ENCODE measurements at places on chromosomes 6 and 20.

GRCh38 chr20:51326201-51326819 lies 216.2 kb downstream of the NFATC2 start:
- peak; percentile 20 for DNase-seq

- DNase-seq, result no peak
Measured at GRCh38 chr6:10610289-10610688, 84.1 kb downstream of the C6orf52 start.

- DNase-seq, result no peak
Measured at GRCh38 chr20:61659246-61659993, 406.3 kb downstream of the TAF4 start.

DNA sequence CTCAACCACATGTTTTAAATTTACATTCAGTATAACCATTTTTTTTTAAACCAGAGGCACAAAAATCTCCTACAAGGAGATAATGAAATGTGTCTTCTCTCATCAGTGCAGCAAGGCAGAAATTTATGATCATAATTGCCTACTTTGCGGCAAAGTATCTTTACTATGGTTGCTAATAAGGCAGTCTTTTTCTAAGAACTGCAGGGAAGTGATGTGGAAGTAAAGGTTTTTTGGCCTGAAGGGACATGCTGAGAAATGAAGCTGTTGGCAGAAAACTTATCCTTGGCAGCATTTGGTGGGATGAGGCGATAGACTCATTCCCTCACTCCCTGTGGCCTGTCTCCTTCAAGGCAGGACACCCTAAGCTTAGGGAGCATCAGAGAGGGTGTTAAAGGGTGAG lies 48.7 kb downstream of the SCGN start:
- DNase-seq, result no peak

DNA sequence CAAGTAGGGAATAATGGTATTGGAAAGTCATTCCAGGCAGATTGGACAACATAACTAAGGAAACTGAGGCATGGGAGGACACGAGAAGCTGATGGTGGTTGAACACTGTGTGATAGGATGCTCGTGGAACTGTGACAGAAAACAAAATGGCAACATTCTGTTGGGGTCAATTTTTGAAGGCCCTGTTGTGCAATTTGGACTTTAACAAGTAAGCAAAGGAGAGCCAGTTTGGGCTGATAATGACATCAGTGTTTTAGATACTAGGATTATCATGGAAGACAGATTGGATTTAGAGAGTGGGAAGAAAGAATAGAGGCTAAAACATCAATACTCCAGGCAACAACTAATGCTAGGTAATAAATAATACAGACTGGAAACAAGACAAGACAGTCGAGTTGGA lies 53.1 kb downstream of the PRKN start:
- no peak for DNase-seq

GRCh38 chr6:143187238-143187923 lies 126.7 kb downstream of the AIG1 start:
- no peak for DNase-seq

DNA sequence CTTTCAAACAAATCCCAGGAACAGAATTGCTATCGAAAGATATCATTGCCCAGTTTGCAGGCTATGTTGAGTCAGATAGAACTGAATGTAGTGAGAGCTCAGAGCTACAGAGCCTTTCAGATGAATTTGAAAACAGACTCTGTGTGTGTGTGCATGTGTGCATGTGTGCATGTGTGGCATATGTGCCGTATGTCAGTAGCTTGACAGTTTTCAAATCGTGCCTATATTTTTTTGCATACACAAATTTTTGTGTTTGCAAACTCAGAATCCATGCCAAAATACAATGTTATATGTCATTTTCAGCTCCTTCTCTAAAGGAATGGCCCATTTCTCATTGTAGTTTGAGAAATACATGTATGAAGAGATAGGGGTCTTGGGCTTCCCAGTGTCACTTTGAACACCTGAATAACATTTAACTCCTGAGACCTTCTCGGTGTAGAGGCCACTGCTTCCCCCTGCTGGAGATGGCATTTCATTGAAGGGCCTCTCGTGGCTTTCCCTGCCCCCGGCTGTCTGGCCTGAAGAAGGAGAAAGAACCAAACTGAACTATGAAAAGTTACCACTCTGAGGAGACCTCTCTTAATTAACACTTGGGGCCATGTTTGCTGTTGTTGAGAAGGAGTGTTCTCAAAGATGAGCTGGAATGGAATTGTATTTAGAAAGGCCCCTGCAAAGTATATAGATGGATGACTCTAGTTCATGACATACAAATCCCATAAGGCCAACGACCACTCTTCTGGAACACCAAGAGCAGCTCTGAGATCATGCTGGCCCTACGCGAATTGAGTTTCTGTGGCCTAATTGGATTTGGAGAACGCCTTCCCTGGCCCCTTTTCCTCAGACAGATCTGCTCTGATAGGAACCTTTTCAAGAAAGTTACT lies 58.7 kb downstream of the VAPB start:
- DNase-seq, result peak; percentile 10

GRCh38 chr6:8679823-8680222 lies 244.5 kb upstream of the SLC35B3 start:
- no peak for DNase-seq

- no peak for DNase-seq
Measured at GRCh38 chr6:42390228-42390934, 61.3 kb downstream of the TRERF1 start.

DNA sequence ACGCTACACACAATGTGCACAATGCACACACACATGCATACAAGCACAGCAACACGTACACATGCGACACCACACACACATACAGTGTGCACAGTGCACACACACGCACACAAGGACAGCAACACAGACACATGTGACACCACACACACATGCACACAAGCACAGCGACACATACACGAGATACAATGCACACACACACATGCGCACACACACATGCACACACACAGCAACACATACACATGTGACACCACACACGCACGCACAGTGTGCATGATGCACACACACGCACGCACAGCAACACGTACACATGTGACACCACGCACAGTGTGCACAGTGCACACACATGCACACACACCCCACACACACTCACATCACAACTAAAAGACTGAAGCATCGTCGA lies 327.3 kb downstream of the THBS2 start:
- no peak for DNase-seq

- no peak for DNase-seq
Measured at GRCh38 chr6:163148451-163149278, 265.9 kb upstream of the QKI start.

- no peak for DNase-seq
Measured at GRCh38 chr20:35238170-35238569, 11.7 kb downstream of the MMP24 start.

DNA sequence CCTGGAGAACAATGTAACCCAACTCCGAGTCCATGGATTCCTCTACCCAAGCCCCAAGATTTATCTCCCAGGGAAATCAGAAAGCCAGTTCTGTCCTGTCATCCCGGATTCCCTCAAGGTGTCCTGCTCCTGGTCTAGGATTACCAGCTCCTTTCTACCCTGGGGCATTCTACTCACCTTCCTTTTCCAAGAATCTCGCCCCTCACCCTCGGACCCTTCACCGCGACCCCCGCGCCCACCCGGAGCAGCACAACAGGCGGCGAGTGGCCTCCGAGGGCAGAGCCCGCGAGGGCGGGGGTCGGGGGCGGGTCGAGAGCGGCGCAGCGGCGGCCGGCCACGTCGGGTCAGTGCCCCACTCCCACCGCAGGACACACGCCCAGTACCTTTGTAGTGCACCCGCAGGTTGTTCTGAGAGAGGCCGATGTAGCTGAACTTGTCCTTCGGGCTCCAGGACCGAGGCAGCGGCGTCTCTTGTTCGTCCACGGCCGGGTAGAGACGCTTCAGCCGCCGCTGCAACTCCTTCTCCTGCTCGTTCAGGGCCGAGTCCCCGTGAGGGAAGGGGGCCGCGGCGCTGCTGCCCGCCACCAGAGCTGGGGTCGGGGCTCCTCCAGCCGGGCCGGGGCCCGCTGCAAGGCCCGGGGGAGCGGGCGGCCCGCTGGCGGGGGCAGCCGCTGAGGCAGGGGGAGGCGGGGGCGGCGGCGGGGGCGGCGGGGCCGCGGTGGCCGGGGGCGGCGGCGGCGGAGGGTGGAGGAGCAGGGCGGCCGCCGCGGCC lies 897 bp downstream of the RANBP9 start:
- DNase-seq, result peak; percentile 2

DNA sequence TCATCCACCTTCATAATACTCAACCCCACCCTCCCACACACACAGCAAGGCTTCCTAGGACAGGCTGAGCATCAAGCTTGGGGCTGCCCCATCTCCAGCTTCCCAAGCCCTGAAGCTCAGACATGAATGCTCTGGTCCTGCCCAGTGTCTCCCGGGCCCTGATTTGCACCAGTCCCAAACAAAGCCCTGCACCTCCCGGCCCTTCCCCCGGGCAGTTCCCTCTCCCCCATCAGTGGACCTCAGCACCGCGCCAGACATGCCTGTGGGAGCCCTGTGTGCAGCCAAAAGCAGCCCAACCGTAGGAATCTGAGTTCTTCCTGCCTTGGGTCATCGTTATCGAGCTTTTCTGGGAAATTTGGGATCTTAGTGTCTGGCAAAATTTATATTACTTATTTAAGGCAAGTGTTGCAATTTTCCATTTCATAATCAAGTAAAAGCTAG lies 63.5 kb downstream of the THBS2 start:
- no peak for DNase-seq

DNA sequence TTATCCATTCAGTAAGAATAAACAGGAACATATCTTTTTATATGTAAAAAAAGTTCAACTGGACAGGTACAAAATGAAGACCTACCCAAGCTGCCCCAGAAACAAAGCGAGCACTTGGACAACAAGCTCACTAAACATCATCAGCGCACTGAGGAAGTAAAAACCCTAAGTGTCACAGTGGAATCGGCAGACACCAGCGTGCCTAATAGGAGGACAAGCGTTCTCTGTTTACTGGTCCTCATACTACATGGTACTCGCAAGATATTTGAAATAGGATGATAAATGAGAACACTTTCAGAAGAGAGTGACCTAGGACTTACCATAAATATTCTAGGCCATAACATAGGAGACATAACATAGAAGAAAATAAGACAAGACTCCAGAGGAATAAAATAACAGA lies 18.2 kb downstream of the MAP7 start:
- no peak for DNase-seq

DNA sequence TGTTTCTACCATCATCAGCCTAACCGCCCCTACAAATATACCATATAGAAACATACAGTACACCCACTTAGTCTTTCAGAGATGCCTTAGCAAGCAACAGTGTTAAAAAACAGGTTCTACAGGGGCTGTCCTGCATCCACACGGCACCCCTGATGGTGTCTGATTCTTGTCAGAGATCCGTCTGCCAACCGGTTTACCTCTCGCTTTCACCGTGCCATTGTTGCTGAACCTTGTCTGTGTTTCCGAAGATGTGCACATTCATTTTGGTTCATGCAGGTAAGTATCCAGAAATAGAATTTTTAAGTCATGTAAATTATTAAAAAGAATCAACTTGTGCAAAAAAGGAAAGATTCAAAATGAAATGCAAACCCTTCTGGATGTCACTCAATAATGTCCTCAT lies 52.9 kb downstream of the EPHA7 start:
- no peak for DNase-seq

GRCh38 chr6:168524571-168525001 lies 83.6 kb downstream of the SMOC2 start:
- DNase-seq, result no peak

DNA sequence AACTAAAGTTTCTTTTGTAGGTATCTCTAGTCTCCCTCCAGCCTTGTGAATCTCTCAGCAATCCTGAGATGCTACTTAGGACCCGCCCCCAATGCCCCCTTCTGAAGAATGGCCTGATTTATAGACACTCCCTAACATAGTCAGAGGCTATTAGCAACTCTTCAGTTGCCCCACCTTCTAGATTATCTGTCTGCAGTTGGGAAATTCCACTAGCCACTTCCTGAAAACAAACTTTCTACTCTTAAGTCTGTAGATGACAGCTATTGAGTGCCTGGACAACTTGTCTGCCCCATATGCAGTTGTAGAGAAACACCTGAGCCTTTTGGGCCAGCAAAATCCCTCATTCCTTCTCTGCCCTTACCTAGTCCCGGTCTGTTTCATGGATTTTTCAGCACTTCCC lies 188.2 kb upstream of the PREP start:
- no peak for DNase-seq

DNA sequence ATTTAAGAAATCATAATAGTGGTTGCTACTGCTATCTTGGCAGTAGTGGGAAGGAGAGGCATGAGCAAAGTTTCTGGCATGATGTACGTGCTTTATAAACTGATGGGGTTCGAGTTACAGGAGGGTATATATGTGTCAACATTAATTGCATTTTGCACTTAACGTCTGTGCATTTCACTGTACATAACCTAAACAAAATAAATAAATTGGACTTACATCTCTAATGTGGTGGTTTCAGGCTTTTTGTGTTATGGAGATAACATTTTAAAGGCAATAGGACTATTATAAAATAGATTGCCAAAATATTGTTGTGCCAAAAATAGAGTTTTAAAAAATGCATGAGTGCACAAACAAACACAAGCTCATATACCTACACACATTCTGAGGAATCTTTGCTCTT lies 1001.1 kb upstream of the GJE1 start:
- DNase-seq, result no peak

DNA sequence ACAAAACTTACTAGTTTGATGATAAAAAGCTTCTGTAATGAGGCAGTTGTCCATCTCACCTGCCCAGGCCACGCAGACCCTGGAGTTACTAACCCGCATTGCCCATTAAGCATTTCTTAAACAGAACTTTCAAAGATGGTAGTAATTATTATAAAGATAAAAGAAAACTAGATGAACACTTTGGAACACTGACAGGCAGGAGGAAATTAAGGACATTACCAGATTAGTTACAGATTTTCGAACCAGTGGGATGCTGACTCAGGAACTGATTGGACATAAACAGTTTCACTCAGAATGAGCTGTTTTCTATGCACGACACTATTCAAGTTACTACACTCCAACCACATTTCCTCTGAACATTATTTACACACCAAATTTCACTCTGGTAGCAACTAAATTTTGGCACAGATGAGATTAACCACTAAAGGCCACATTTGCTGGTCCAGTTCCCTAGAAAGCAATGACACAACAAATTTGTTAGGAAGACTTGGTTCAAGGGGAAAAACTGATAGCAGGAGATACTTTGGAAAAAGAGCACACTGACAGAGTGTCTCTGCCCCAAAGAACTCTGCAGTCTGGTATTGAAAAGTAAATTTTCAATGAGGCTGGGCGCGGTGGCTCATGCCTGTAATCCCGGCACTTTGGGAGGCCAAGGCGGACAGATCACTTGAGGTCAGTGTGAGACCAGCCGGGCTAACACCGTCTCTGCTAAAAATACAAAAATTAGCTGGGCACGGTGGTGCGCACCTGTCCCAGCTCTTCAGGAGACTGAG lies 3.0 kb downstream of the ROMO1 start:
- DNase-seq, result no peak

GRCh38 chr6:25156123-25156522 lies 123.1 kb upstream of the CARMIL1 start:
- DNase-seq, result no peak

DNA sequence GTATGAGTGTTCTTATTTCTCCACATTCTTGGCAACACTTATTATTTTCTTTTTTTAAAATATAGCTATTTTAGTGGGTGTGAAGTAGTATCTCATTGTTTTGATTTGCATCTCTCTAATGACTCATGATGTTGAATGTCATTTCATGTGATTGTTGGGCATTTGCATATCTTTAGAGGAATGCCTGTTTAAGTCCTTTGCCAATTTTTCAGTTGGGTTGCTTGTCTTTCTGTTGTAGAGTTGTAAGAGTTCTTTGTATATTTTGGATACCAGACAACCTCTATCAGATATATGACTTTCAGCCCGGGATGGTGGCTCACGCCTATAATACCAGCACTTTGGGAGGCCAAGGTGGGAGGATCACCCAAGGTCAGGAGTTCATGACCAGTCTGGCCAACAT lies 5.1 kb upstream of the POPDC3 start:
- no peak for DNase-seq
